ENCODE measurements at places on chromosomes 2 and 18. TPM values are rescaled to one million over a fixed set of nuclear protein-coding genes. Genes with fewer than 3 reads are reported as not detected.

- no peaks in the 10 kb centered on the region for H3K4me1 ChIP-seq
- H3K4me3 ChIP-seq: no peak overlapping the region
- H3K36me3 ChIP-seq: no peaks in the 10 kb centered on the region
- no peak overlapping the region for H3K27ac ChIP-seq
- no peaks in the 10 kb centered on the region for H3K27me3 ChIP-seq
- no peak for DNase-seq
These were observed 96.1 kb downstream of the MAP2 start for GRCh38 chr2:209519906-209520305.

- H3K27ac ChIP-seq: no peak overlapping the region
- no peaks in the 10 kb centered on the region for H3K4me1 ChIP-seq
- DNase-seq: no peak
- H3K4me3 ChIP-seq: no peak overlapping the region
These were observed 52.0 kb upstream of the CHAC2 start for GRCh38 chr2:53715568-53715967.

GRCh38 chr2:120472031-120472430, 126.1 kb downstream of the INHBB start:
- no peak for DNase-seq
- no peak overlapping the region for H3K27ac ChIP-seq
- no peaks in the 10 kb centered on the region for H3K36me3 ChIP-seq
- no peaks in the 10 kb centered on the region for H3K27me3 ChIP-seq
- no peak overlapping the region for H3K4me3 ChIP-seq

DNA sequence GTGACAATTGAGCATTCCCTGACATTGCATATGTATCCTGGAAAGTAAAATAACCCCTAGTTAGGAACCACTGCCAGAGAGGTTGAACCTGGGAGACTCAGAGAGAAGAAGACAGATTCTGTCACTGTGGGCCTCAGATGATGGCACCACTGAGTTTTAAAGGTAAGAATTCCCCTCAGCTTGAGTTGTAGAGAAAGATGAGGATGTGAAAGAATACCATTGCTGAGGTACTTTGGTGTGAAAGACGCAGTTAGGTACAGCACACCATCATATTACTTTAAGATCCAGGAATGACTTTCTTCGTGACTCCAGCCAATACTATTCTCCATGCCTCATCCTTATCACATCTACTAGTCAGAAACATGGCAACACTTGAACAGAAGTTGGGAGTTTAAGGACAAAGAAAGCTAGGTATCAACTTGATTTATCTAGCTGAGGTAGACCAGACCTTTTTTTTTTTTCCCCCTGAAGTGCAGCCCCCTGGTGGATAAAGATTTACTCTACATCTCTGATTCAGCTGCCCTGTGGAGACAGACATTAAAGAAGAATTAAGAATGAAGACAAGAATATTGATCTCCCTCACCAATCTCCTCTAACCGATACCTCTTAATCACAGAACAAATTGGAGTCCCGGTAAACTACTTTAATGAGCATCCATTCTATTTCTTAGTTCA, 630.5 kb upstream of the FANCL start:
- H3K36me3 ChIP-seq: no peaks in the 10 kb centered on the region
- H3K4me1 ChIP-seq: no peaks in the 10 kb centered on the region
- H3K27ac ChIP-seq: no peak overlapping the region

GRCh38 chr2:179580378-179581146, 280.9 kb downstream of the ZNF385B start:
- H3K27me3 ChIP-seq: no peaks in the 10 kb centered on the region
- no peak overlapping the region for H3K27ac ChIP-seq
- no peaks in the 10 kb centered on the region for H3K36me3 ChIP-seq
- no peaks in the 10 kb centered on the region for H3K4me1 ChIP-seq
- no peak for DNase-seq

DNA sequence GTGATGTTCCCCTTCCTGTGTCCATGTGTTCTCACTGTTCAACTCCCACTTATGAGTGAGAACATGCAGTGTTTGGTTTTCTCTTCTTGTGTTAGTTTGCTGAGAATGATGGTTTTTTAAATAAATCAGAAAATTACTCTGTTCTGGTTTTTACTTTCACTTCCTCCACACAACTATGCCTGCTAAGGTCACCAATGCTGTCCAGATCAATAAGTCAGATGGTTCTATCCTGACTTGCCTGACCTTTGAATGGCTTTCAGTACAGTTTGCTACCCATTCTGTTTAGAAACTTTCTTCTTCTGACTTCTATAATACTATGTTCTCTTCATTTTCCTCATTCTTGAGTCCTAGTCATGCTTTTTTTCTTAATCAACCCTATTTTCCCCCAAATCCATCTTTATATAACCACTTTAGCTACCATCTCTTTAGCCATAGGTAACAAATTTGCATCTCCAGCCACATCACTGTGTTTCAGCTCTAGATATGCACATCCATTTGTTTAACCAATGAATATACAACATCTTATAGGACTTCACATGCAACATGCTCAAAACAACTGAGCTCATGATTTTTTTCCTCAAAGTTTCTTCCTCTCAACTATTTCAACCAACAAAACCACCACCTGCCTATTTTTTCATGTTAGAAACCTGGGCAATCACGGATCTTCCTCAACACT, 58.8 kb upstream of the SLC38A11 start:
- no peak overlapping the region for H3K27ac ChIP-seq
- H3K4me3 ChIP-seq: no peak overlapping the region
- H3K36me3 ChIP-seq: no peaks in the 10 kb centered on the region
- no peaks in the 10 kb centered on the region for H3K27me3 ChIP-seq

- no peaks in the 10 kb centered on the region for H3K27me3 ChIP-seq
- H3K27ac ChIP-seq: no peak overlapping the region
- no peaks in the 10 kb centered on the region for H3K36me3 ChIP-seq
These were observed 82.5 kb downstream of the THNSL2 start for GRCh38 chr2:88252646-88253045.

- H3K36me3 ChIP-seq: no peaks in the 10 kb centered on the region
- no peak for DNase-seq
- no peak overlapping the region for H3K4me3 ChIP-seq
- no peaks in the 10 kb centered on the region for H3K27me3 ChIP-seq
- H3K27ac ChIP-seq: no peak overlapping the region
These were observed 309.3 kb upstream of the MYT1L start for GRCh38 chr2:2640371-2640770.

DNA sequence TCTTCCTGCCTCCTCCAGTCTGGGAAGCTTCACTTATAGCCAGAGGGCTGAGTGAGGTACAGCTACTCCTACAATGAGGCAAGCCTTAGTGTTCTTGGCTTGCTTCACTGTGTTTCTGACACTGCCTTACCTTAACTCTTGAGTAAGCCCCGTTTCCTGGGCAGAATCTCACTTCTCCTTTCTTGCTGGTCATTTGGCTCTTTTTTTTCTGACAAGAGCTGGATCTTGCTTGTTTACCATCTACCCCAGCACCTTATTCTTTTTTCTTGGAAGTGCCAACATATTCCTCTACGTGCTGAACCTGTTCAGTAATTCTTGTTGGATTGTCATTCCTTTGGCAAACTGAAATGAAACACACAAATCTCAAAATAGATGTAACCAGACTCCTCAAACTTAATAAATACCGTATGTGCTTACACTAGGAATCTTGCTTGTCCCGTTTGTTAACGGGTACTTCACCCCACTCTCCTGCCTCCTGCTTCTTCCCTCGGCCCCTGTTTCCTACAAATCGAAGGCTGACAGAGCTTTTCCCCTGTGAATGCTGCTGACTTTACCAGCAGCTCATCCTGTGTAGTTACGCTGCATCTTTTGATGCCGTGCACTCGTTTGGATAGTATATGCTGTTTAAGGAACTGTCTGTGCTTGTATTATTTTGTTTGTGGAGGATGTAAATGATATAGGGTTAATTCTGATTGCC, 132.2 kb downstream of the FMNL2 start:
- H3K36me3 ChIP-seq: no peaks in the 10 kb centered on the region
- H3K4me1 ChIP-seq: peaks cover 23% of the 10 kb centered on the region
- DNase-seq: peak; percentile 74
- H3K27ac ChIP-seq: peak overlapping the region; percentile 62
- H3K4me3 ChIP-seq: peak overlapping the region; percentile 33

DNA sequence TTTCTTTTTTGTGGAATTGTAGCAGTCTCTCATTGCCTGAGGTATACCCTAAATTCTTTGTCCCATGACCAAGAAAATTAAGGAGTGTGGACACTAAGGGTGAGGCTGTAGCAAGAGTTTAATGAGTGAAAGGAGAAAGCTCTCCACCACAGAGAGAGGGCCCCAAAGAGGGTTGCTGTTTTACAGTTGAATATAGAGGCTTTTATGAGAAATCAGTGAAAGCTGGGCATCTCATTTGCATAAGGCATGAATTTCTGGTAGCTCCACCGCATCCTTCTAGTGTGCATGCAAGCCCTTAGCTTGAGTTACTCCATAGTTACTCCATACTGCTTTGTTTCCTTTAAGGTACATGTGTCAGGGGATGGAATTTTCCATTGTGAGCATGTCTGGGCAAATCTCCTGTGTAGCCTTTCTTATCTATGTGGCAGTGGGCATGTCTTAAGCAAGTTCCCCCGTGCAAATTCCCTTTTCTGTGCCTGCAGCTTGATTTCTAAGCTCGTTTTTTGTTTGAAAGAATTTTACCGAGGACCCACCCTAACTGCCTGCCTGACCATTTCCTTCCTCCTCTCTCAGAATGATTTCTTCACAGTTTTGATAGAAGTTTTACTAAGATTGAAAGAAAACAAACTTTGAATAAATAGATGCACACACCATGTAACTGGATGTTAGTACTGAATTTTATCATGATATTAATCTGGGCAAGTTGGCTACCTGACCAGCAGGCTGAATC, 218.9 kb downstream of the PARD3B start:
- H3K27me3 ChIP-seq: no peaks in the 10 kb centered on the region
- H3K27ac ChIP-seq: no peak overlapping the region
- no peaks in the 10 kb centered on the region for H3K36me3 ChIP-seq
- no peaks in the 10 kb centered on the region for H3K4me1 ChIP-seq
- no peak for DNase-seq
- H3K4me3 ChIP-seq: no peak overlapping the region

DNA sequence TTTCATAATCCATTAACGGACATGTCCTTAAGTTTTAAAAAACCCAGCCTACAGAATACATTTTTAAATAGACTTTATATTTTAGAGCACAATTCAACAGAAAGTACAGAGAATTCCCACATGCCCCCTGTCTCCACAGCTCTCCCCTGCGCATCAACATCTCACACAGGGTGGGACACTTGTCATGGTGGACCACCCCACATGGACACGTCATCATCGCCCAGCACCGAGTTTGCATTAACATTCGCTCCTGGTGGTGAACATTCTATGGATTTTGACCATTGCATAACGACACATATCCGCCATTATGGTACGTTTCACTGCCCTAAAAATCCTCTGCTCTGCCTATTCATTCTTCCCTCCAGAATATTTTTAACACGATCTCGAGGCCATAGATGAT, 1.1 kb upstream of the KCNF1 start:
- no peaks in the 10 kb centered on the region for H3K27me3 ChIP-seq
- no peak overlapping the region for H3K27ac ChIP-seq
- DNase-seq: no peak
- no peaks in the 10 kb centered on the region for H3K4me1 ChIP-seq
- H3K4me3 ChIP-seq: no peak overlapping the region

DNA sequence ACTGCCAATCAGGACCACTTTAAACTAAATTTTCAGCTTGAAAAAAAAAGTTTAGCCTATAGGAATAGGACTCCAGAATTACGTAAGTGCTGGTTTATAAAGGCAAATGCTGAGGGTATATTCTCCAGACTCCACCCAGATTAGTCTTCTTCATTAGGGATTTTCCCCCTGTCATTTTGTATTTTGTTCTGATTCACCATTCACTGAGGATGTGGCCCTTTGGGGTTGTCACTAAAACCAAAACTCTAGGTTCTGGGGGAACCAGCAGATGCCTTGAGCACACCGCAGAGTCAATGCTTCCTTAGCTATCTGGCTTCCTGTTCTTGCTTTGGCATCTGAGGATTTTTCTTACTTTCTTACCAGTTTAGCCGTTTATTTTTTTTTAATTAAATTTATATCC, 10.5 kb downstream of the SCYGR4 start:
- no peak overlapping the region for H3K27ac ChIP-seq
- no peaks in the 10 kb centered on the region for H3K36me3 ChIP-seq
- peaks cover under 1% of the 10 kb centered on the region for H3K27me3 ChIP-seq
- peak; percentile 50 for DNase-seq
- no peak overlapping the region for H3K4me3 ChIP-seq

GRCh38 chr2:204638471-204639194, 93.4 kb downstream of the PARD3B start:
- H3K27me3 ChIP-seq: no peaks in the 10 kb centered on the region
- no peak overlapping the region for H3K4me3 ChIP-seq
- DNase-seq: no peak
- H3K4me1 ChIP-seq: no peaks in the 10 kb centered on the region

DNA sequence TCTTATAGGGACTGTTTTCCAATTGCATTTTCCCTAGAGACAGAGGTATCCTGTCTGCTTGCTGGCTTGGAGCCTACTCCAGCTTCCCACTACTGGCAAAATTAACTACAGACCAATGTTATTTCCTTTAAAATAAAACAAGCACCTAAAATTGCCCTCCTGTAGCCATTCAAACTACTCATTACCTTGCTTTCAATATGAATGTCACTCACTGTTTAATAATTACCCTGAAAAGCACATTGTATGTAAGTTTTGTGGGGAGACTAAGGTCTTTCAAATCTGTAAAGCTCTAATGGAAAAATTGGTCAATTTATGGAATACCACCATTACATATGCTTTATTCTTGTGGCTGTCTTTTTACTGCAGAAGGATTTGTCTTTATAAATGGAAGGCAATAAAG, 87.3 kb downstream of the DOCK10 start:
- no peaks in the 10 kb centered on the region for H3K27me3 ChIP-seq
- no peak overlapping the region for H3K4me3 ChIP-seq
- H3K27ac ChIP-seq: no peak overlapping the region
- H3K36me3 ChIP-seq: no peaks in the 10 kb centered on the region
- no peak for DNase-seq
- peaks cover 76% of the 10 kb centered on the region for H3K4me1 ChIP-seq

GRCh38 chr2:201208563-201209252, 25.8 kb downstream of the CASP10 start:
- peak; percentile 70 for DNase-seq
- no peaks in the 10 kb centered on the region for H3K36me3 ChIP-seq
- peaks cover 14% of the 10 kb centered on the region for H3K4me1 ChIP-seq

DNA sequence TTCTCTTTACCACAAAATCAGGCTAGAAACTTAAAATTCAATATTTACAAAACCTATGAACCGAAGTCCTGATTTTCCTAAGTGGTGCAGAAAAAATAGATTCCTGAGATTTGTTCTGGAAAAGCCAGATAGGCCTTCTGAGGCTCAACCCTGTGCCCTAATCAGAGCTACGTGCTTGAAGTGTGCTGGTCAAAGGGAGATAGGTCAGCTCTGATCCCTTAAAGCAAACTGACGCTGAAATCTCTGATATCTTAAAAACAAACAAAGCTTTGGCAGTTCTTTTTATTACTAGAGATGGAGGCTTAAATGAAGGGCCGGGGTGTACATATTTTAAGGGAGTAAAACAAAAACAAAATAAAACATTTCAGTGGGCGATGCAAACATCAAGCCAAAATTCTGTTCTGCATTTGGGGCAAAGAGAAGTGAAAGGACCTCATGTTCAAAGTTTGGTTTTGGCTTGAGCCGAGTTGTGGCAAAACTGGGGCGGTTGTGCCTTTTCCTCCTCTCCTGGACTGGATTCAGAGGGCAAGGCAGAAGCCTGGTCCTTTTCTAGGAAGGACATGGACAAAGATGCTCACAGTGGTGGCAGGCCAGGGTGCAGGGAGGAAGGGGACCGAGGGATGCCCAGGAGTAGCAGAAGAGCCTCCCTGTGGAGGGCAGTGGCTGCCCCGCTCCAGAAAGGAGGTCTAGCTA, 295.0 kb downstream of the CDCA7 start:
- H3K27me3 ChIP-seq: peaks cover 3% of the 10 kb centered on the region
- no peaks in the 10 kb centered on the region for H3K36me3 ChIP-seq
- H3K27ac ChIP-seq: no peak overlapping the region
- H3K4me1 ChIP-seq: no peaks in the 10 kb centered on the region
- no peak overlapping the region for H3K4me3 ChIP-seq
- no peak for DNase-seq

The CCDC74B gene
- 15.3 TPM for total RNA-seq

The INHA gene
- total RNA-seq: not detected

Measured in GM12878 (cell line).